Stimulated activated CD4-positive, alpha-beta T cell treated with anti-CD3 and anti-CD28 coated beads, Interleukin-2, amount 100 ng/mL, for 48 hours (primary cell): ENCODE measurements at places on chromosomes 4 and X.

DNA sequence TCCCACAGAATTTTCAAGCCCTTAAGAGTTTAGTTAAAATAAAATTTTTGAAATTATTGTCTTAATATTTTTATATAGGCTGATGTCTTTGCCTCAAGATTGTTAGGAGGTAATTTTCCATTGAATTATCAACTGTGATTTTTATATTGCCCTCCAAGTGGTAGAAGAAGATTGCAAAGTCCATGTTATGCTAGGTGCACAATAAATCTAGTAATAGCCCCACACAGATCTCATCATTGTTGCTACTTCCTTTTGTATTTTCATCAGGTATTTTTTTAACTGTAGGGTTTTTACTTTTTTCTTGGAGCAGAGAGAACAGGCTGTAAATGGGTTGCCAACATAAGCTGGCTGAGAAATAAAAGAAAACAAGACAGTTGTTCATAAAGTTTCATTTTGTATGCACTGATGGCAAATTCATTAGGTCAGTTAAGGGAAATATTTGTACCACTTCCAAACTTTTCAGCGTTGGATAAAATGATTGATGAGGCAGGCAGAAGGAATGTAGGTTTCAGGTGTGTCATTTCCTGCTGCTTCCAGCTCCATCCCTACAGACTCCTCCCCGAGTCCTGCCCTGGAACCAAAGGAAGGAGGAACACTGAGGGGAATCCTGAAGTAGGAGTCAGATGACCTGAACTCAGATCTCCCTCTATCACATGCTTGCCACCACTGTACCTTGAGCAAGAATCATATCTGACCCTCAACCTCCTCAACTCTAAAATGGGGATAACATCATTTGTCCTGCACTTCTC is 105.5 kb downstream of the PRRG1 start:
- no peak for DNase-seq

GRCh38 chr4:57550198-57550597 is 440.0 kb upstream of the IGFBP7 start:
- DNase-seq = no peak

GRCh38 chrX:15468036-15468435 is 25.1 kb downstream of the PIR start:
- DNase-seq = no peak

GRCh38 chr4:156018383-156018782 is 64.7 kb upstream of the CTSO start:
- no peak for DNase-seq

DNA sequence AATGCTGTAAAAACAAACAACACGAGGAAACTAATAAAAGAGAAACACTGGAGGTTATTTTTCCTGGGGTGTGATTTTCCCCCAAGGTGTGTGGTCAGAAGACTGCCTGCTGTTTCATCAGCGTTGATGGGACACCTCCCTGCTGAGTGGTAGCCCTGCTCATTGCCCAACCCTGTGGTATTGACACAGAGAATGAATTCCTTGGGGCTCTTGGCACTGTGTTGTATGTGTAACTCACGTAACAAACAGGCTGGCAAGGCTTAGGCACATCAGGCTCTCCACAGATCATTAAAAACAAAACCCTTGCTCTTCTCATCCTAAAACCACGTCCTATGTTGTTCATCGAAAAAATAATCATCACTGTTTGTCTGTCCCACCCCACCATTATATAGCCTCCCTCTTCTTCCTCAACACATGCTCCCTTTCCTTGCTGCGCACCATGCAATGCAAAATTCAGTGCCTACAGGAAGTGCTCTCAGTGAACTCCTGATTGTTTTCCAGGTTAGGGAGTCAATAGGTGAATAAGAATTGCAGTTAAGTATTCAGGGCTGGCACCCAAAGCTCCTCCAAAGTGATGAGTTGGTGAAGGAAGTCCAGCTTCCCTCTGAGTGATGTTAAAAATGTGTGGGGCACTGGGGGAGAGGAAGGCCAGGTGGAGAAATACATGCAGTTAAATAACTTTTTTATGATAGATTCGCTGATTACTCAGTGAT is 11.4 kb upstream of the PUDP start:
- no peak for DNase-seq

DNA sequence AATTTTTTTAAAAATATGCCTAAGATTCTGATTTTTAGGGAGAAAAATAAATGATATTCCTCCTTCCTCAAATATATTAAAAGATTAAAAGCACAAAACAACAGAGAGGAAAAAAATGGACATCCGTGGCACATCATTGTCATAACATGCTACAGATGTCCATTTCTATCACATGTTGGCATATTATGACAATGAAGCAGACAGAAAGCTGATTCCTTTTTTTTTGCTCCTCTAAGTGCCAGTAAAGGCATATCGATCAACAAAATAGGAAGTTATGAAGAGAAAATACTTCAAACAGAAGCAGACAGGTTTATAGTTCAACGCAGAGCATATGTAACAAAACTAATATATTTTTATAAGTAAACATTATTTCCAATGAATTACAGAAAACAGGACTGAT is 11.2 kb downstream of the KLHL8 start:
- DNase-seq = no peak

GRCh38 chr4:41999321-41999720 is 9.0 kb downstream of the SLC30A9 start:
- DNase-seq = no peak

DNA sequence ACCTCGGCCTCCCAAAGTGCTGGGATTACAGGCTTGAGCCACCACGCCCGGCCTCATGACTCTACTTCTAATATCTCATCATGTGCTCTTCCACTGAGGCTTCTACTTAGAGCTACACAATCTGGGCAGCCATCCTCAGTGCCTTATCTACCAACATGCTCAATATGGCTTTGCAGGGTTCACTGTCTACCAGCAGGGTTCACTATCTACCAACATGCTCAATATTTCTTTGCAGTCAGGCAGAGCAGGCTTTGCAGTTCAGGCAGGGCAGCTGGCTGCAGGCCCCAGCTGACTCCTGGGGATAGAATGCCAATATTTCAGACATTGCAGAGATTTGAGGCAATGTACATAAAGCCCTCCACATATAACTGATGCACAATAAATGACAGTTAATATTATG is 47.5 kb downstream of the PKD2 start:
- DNase-seq = no peak

GRCh38 chr4:104818579-104818978 is 323.9 kb upstream of the CXXC4 start:
- no peak for DNase-seq

DNA sequence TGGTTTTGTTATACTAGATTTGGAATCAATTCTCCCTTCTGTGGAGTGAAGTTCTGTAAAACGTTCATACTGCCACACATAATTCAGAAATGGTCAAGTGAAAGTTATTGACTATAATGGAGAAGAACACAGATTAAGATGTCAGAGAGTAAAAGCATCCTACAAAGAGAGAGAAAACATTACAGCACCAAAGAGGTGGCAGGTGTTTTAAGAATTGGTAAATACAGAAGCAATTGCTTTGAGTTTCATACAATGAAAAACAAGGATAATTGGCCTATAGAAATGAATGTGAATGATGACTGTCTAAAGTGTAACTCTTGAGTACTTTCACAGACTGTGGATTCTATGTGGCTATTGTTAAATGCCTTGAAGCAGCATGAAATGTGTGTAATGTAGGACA is 435.6 kb upstream of the SMIM31 start:
- DNase-seq = no peak

- DNase-seq = no peak
These were observed 84.1 kb downstream of the DGKK start for GRCh38 chrX:50386520-50386919.

GRCh38 chr4:155566354-155566753 is 100.3 kb upstream of the GUCY1A1 start:
- DNase-seq = no peak

DNA sequence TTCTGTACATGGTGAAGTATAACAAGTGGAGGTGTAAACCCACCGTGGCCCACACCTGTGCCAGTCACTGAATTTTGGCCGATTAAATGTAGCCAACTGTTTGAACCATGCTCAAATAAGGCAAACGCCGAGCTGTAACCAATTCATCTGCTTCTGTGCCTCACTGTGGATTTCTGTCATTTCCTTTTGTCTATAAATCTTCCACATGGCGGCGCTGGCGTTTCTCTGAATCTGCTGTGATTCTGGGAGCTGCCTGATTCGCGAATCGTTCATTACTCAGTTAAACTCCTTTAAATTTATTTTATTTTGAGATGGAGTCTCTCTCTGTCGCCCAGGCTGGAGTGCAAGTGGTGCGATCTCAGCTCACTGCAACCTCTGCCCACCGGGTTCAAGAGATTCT is 19.2 kb downstream of the SUPT20HL2 start:
- peak; percentile 30 for DNase-seq

GRCh38 chr4:8469550-8469949 is 29.0 kb downstream of the TRMT44 start:
- DNase-seq = no peak

DNA sequence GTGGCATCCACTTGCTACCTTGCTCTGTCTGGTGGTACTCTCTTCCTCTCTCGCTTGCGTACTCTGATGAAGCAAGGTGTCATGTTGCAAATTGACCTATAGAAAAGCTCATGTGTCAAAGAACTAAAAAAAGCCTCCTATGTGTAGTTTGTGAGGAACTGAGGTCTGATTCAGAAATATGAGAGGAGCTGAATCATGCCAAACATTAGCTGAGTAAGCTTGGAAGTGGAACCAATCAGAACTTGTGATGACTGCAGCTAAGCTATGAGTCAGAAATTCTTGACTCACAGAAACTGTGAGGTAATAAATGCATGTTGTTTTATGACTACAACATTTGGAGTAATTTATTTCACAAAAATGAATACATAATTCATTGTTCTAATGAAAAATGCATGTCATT is 2138.8 kb downstream of the PCDH7 start:
- no peak for DNase-seq

DNA sequence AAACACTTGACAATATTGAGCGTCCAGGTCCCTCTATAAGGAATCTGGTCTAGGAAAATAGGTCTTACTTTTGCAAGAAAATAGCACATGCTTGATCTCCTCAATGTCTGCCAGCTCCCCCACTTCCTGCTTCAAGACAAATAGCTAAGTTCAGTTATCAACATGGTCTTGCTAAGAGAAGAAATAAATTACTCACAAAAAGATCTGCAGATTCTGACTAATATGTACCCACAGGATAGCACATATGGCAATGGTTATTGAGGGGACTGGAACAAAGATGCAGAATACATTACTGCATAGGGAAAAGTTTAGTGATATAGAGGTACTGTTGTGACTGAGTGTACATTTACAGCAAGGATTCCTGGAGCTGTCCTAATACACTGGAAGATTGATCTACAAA is 457.5 kb upstream of the GRID2 start:
- no peak for DNase-seq

DNA sequence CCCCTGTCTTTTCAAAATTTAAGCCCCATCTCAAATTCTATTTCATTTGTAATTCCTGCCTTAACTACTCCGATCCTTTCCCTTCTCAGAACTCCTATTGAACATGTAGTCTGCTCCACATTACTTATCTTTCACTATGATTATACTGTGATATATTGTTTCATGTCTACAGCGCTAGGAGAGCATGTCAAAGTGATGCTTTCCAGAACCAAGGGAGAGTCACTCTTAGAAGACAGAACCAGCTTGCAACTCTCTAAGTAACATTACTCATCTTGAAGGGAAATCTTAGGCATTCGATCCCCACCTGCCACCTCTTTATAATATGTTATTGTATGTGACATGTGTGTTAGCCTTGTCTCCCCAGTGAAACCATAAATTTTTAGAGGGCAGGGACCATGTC is 10.5 kb downstream of the EXOC1L start:
- DNase-seq = no peak

- DNase-seq = no peak
These were observed 63.7 kb upstream of the ARSJ start for GRCh38 chr4:114043116-114043515.

GRCh38 chr4:83651846-83652245 is 115.9 kb downstream of the GPAT3 start:
- DNase-seq = no peak

DNA sequence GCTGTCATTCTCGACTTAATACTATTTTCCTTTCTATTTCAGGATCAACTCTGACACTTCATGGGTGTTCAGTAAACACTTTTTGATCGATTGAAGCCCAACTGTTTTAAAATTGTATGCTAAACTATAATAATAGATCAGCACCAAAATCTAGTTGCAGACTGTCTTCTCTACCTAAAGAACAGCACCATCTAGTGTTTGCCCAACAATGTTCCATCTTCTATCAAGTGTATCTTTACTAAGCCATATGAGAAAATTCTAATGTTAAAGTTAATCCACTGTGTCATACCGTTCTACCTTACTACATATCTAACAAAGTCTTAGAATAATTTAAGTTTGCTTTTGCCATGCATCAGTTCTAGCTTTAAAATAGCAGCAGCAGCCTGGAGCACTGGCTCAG is 113.0 kb upstream of the PRDX4 start:
- DNase-seq = no peak

- no peak for DNase-seq
These were observed 177.6 kb downstream of the RNF150 start for GRCh38 chr4:140955641-140956040.

GRCh38 chr4:97577004-97577403 is 566.3 kb downstream of the STPG2 start:
- DNase-seq = no peak

GRCh38 chrX:72100824-72101351 is 30.8 kb downstream of the RTL5 start:
- DNase-seq = peak; percentile 41

DNA sequence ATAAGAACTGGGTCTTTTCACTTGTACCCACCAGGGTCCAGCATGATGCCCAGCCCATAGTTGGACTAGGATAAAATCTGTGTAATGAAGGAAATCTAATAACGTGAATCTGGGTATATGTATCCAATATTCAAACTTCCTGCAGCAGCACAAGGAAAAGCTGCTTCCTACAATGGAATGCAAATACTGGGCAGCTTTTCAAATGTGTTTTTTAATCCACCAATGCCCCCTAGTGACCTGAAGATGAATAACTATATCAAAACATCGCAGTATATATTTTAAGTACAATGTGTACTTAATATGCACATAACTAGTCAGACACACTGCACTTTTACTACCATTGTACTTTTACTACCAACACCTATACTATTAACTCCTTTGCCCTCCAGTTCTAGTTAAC is 5.3 kb downstream of the APOO start:
- no peak for DNase-seq

- no peak for DNase-seq
These were observed 29.2 kb downstream of the GRID2 start for GRCh38 chr4:92333016-92333415.

- DNase-seq = no peak
These were observed 1.1 kb upstream of the EDNRA start for GRCh38 chr4:147479786-147480185.

DNA sequence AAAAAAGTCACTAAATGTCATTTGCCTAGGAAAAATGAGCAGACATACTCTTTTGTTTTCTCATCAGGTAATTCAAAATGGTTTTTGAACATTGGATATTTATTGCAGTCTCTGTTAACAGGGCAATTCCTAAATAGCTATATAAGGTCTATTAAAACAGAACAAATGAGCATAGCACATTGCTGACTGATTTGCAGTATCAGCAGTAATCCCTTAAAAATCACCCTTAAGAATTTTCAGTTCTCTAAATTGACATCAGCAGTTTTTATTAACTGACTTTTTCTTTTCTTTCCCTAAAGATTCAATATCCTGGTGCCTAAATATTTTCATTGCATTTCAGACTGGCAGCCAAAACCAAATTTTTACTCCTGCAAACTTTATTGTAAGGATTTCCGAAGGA is 270.2 kb downstream of the FSTL5 start:
- DNase-seq = no peak

- no peak for DNase-seq
These were observed 377.3 kb downstream of the ARAP2 start for GRCh38 chr4:35867057-35867456.
